ENCODE measurements at places on chromosomes 6 and 20.

- DNase-seq: peak; percentile 24
Measured at GRCh38 chr6:90066697-90067096, 172.4 kb downstream of the GJA10 start.

DNA sequence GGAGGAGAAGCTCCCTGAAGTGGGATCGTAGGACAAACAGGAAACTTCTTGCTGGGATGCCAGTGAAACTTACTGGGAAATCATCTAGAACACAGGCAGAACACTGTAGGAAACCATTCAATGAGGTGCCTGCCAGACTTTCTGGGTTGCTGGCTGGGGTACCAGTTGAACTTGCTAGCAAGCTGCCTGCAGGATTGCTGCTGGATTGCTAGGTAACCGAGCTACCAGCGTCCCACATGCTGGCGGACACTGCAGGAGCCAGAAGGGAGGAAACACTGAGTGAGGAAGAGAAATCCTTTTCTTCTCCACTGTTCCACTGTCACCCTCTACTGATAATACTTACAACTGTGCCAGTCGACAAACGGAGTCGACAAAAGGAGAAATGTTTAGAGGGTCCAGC is 91.3 kb upstream of the SLC35B3 start:
- no peak for DNase-seq

- DNase-seq: no peak
Measured at GRCh38 chr6:126051791-126052190, 65.5 kb downstream of the TRMT11 start.

- DNase-seq: no peak
Measured at GRCh38 chr20:43383026-43383795, 74.5 kb upstream of the SRSF6 start.

GRCh38 chr6:149414009-149414408 is 13.9 kb downstream of the SUMO4 start:
- no peak for DNase-seq

GRCh38 chr6:15399641-15400470 is 154.0 kb downstream of the JARID2 start:
- no peak for DNase-seq

GRCh38 chr6:53956068-53956711 is 155.1 kb upstream of the MLIP start:
- peak; percentile 4 for DNase-seq

- DNase-seq: no peak
Measured at GRCh38 chr6:1630212-1630770, 20.6 kb downstream of the FOXC1 start.

DNA sequence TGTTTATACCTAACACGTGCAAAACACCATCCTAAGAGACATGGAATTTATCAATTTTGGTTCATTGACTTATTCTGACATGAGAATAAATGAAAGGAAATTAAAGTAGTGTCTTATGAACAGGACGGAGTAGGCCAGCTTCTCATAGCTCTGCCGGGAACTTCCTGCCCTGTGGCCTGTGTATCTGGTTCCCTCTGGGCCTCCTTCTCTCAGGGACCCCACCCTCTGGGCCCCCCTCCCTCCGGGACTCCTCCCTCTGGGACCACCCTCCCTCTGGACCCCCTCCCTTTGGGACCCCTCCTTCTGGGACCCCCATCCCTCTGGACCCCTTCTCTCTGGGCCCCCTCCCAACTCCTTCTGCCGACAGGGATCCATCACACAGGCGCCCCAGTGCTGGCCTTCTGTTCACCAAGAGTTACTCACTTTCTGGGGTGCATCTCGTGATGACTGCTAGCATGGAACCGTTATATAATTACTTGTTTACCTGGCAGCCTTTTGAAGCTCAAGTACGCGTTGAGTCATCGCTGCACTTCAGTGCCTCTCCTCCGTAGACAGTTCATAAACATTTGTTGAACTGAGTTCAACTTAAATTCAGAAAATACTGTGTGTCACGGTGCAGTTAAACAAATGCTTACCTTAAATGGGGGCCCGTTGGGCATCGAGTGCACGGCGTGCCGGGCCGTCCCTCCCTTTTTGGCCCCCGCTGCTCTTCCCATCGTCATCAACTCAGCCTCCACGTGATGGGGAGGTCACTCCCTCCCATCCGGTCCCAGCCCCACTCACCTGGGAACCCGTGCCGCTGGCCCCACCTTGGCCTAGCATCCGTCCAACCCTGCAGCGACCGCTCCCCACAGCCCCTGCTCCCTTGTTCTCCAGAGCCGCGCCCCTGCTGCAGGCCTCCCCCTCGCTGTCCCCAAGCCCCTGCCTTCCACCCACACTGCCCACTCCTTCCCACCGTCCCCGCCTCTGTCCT is 8.1 kb downstream of the CCR6 start:
- no peak for DNase-seq

- peak; percentile 47 for DNase-seq
Measured at GRCh38 chr6:89406141-89406540, 5.9 kb downstream of the RRAGD start.

Data from inflammatory macrophage (primary cell).